Right kidney (tissue), 9 donors: ENCODE measurements at places on chromosomes 5 and 9.

- no peak for DNase-seq
Measured at GRCh38 chr5:91361055-91361701, 21.9 kb downstream of the ARRDC3 start.

DNA sequence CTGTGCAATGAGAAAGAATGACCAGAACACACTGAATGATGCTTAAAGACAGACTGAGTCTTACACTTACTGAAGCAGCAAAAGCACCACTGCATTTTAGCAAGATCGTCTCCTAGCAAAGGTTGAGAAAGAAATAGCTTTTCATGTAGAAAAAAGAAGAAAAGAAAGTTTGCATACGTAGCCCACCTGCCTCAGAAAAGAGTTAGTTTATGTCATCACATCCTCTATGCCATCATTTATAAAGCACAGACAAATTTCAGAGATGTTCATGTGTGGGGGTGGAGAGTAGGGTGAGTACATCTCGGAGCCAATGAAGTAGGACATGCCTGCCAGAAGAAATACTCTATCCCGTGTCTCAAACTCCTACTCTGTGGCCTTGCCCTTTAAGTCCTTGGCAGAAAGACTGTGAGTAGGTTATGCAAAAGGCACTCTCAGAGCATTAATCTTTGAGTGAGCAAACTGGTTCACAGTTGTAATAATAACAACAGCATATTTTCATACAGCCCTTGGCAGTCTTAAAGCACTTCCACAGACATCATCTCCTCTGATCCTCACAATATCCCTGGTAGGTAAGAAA, 22.4 kb downstream of the NRG2 start:
- no peak for DNase-seq

GRCh38 chr5:56176155-56176798, 56.9 kb downstream of the ANKRD55 start:
- DNase-seq = no peak

DNA sequence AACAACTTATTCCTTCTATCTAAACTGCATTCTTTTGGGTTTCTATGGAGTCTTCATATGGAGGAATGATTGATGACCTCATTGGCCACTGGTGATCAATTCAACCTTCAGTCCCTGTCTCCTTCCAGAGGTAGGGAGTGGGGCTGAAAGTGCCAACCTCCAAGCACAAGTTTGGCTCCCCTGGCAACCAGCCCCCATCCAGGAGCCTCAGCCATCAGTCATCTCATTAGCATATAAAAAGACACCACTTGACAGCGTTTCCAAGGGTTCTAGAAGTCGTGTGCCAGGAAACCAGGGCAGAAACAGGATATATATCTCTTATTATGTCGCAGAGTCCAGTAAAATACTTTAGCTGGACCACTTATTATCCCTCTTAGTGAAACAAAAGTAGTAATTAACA, 9.8 kb downstream of the SLC31A2 start:
- no peak for DNase-seq

GRCh38 chr9:1460143-1460769, 410.1 kb downstream of the DMRT2 start:
- DNase-seq = peak; percentile 5

DNA sequence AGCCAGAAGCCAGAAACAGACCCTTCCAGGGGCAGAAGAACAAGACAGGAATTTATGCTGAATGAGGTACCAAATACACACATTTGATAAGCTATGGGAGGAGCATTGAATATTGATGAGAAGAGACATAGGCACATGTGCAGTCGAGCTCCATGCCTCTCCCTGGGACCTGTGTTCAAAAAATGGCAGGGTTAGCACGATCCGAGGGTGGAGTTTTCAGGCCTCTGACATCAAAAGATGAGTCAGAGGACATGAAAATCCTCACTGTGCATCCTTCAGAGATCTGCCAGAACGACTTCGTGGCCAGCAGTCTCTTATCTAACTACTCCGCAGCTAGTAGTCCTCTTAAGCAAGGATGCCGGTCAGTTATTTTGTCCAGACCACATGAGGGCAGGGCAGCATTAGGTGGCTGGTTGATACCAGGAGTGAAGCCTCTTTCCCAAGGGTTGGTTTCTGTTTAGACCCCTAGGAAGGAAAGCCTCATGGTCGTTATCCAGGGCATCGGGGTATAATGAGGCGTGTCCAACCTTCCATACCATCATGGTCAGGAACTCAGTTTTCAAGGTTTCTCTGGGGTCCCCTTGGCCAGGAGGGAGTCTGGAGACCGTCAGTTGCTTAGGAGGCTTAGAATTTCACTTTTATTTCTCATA, 11.6 kb upstream of the CMBL start:
- no peak for DNase-seq

DNA sequence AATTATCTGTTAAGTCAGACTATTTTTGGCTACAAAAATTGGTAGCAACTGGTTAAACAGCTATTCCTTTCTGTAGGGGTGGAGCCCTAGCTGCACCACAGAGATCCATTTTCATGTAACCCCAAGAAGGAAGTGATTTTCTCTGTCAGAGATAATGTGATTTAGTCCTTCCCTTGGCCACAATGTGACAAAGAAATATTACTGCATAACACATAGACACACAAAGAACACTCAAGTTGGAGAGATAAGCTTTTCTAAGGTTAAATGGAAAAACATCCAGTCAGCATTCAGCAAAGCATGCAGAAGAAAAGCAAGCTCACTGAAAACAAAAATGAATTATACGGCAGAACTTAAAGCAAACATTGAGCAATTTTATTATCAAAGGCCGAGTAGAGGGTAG, 227.8 kb upstream of the CDH9 start:
- DNase-seq = no peak

- no peak for DNase-seq
Measured at GRCh38 chr5:61177070-61177469, 14.8 kb upstream of the SMIM15 start.

DNA sequence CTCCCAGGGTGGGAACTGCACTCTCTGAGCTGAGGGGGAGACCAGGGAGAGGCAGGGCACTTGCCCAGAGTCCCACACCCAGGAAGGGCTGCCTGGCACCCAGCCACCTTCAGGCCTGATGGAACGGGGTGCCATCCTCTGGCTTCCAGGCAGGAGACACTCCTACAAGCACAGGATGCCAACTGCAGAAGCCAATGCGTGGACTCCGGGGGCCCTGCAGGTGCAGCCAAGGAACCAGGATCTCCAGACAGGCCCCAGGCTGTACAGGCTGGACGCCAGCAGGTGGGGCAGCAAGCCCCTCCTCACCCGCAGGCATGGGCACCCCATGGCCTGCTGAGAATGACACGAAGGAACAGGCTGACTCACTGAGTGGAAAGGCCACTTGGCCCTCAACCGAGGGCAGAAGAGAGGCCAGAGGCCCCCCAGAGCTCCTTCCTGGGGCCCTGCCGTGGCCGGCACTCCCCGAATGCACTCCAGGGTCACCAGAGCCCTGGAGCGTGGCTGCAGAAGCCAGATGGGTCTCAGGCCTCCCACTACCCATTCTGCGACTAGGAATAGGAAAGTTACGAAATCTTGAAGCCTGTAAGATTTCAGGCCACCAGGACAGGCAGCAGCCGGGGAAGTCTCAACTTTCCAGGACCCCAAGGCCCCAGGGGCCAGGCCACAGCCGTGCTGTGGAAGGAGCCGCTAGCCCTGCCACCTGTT, 15.7 kb downstream of the NACC2 start:
- peak; percentile 7 for DNase-seq

DNA sequence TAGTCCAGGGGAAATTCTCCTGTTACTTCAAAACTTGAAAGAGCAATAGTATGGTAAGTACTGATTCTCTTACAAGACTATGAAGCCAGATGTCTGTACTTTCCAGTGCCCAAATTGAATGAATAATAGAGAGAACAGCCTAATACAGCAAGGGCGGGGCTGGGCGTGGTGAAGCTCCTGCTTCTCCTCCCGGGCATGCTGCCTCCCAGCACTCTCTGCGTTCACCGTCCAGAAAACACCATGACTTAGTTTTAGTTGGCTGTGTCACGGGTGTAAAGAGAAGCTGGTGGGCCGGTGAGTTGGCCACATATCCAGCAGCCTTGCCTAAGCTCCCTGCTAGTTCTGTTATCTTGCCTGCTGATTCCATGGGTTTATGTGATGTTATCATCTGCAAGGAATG, 40.7 kb upstream of the ADAMTS2 start:
- no peak for DNase-seq

- peak; percentile 60 for DNase-seq
Measured at GRCh38 chr9:29214690-29215253, 1641.5 kb upstream of the C9orf72 start.

DNA sequence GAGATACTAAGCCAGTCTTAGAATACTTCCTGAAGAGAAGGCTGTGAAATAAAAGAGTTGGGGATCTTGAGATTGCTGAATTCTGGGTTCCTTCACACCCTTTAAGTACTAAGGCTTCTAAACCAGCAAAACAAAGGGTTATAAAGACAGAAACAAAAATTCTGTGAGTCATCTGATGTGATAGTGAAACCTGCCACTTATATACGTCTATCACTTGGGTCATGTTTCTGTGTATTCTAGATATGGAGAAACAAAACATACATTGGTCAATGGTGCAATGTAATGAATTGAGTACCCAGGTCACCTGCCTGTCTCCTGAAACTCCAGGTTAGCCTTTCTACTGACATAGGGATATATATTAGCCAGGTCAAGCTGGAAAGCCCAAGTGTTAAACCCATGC, 319.3 kb upstream of the GRAMD2B start:
- DNase-seq = no peak

DNA sequence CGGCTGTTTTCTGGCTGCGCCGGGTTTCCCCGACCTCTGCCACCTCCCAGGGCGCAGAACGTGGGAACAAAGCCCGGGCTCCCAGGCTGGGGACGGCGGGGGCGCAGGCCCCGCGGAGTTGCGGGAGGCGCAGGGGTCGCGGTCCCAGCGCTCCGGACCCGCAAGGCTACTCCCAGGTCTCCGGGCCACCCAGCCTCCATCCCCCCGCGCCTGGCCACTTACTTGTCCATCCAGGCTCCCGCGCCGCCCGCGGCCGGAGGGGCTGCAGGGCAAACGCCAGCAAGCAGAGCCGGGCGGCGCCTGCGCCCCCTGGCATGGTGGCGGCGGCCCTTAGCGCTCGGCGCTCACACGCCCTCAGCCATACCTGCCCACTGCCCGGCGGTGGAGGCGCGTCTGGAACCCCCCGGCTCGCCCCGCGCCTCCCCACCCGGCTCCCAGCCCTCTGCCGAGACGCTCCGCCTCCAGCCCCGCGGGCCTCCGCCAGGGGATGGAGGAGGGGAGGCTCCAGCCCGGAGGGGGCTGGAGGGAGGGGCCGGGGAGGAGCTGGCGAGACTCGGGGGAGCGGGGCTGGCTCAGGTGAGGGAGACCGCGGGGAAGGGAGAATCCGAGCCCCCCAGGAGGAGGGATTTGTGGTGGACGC, at the start of gene ADAM19:
Gene ADAM19 (minus strand): TSS at position 395 of the 640 bp plus-strand sequence. CDS start 79 bp downstream, at position 316.
- peak; percentile 94 for DNase-seq

GRCh38 chr9:17863213-17863883, 284.5 kb downstream of the SH3GL2 start:
- no peak for DNase-seq

DNA sequence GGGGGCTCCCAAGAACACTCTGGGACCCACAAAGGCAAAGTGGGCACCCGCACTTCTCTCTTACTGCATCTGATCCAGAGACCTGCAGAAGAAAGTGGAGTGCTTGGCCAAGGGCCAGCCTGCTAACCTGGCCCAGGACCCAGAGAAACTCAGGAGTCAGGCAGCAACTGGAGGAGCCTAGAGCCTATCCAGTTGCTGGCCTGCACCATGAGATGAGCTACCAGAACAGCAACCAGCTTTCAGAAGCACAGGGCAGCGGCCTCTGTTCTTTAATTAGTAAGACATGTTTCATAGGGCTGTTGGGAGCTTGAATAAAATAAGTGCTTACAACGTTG, 298.3 kb downstream of the GADD45G start:
- no peak for DNase-seq

DNA sequence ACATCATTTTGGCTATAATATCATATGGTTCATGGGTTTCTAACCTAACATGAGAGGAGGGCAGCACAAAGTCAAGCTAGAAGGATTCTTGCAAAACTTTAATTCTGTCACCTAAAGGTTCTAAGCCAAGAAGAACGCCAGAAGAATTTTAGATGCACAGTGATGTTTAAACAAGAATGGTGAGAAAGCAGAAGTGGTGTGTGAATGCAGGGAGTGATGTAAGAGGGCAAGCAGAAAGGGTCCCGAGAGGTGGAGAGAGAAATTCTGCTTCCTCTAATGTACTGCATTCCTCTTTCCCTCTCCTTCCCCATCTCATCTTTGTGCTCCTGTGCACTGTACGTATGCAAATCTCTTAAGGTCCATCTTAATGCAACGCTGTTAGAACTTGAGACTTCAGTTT, 2.1 kb upstream of the TRMO start:
- no peak for DNase-seq

GRCh38 chr5:31886206-31886605, 247.3 kb downstream of the PDZD2 start:
- peak; percentile 21 for DNase-seq

DNA sequence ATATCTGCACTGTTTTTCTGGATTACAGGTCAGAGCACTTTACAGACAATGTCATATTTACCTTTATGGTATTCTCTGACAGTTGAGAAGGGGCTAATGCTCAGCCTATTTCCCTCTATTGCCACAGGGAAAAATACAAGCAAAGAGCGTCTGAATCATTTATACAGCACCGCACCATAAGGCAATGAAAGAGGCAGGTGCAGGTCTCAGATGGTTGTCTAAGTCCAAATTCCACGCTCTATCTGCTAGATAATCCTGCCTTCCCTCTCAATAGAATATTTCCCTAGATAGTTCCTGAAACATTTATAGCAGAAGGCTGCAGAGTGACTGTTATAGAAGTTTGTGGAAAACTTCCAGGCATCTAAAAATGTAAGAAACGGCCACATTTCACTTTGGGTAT, 446.1 kb upstream of the CDH6 start:
- no peak for DNase-seq

- DNase-seq = no peak
Measured at GRCh38 chr5:130536691-130537090, 628.4 kb downstream of the HINT1 start.

- no peak for DNase-seq
Measured at GRCh38 chr9:95581900-95582299, 65.1 kb upstream of the PTCH1 start.

DNA sequence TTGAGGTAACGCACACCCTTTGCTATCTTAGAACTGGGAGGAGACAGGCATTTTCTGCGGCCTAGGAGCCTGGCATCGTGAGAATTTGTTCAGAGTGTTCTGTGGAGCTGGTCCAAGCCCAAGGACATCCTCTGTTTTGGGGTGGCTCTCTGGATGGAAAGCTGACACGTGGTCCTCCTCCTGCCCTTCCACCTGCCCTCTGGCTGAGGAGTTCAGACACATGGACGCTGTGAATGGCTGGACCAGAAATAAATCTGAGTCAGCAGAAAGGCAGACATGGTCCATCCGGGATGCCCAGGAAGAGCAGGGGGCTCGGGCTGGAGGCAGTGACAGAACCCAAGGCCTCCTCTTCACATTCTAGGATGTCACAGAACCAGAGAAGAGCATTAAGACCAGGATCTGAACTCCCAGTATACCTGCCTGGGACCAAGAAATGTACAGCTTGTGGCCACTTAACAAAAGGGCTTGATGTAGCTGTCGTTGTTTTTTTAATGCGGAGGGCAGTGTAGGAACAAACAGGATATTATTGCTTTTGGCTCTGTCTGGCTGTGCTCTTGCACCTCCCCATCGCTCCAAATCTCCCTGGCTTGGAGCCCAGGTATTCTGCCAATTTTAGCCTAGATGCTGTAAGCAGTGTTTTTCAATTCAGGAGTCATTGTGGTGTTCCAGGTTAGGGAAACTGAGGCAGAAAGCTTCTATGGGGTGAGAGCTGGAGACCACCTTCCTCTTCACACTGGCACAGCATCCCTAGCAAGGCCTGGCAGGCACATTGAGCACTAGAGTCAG, 2.4 kb downstream of the CKMT2 start:
- DNase-seq = no peak

- DNase-seq = no peak
Measured at GRCh38 chr5:73780302-73781080, 154.5 kb downstream of the ARHGEF28 start.
